ENCODE measurements at places on chromosomes 3 and 15.

GRCh38 chr15:43808435-43808950, 8.1 kb downstream of the HYPK start:
- no peak for DNase-seq

DNA sequence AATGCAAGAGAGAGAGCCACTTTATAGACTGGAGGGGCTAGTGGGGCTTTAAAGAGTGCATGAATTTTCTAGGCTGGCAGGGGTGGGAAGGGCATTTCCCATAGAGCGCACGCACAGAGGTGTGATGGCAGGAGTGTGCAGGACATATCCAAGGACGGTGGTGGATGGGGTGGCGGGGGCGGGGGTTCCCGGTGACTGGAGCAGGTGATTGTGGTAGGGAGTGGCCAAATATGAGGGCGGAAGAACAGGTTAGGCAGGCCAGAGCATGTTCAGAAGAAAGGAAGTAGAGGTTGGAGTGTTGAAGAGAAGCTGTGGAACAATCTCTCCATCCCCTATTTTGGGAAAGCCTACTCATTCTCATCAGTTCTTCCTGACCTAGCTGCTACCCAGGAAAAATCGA, 18.1 kb downstream of the FAM81A start:
- no peak for DNase-seq

- DNase-seq, result no peak
Observed at GRCh38 chr15:38991701-38992100, 427.1 kb upstream of the RASGRP1 start.

DNA sequence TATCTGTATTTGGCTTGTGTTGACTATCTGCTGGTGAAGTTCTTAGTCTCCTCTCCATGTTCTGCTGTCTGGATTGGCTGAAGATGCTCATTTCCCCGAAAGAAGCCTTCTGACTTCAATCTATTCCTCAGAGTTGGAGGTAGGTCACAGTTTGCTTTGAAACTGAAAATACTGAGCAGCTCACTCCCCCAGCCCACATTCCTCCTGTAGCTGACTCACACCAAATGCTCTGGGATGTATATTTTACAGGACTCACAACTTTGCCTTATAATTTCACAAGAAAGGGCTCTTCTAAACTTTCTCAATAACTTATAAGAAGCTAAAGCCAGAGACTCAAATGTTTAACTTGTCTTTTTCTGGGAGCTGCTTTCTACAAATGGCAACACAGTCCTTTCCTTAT, 36.3 kb upstream of the SNX4 start:
- no peak for DNase-seq

DNA sequence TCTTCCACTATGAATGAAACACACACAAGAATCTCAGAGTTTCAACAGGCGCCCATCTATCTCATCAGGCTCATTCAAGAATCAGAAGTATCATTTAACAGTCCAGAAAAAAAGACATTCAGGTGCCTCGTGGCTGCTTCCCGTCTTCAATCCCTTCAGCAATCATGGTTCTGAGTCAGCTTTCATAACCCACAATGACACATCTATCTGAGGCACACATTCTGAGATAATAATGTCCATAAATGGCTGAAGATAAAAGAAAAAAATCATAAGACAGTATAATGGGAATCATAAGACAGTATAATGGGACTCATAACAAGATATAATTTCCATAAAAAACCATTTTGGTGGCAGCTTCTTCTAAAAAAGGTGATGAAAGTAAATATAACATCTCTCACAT, 52.4 kb downstream of the TNIK start:
- DNase-seq, result peak; percentile 7

DNA sequence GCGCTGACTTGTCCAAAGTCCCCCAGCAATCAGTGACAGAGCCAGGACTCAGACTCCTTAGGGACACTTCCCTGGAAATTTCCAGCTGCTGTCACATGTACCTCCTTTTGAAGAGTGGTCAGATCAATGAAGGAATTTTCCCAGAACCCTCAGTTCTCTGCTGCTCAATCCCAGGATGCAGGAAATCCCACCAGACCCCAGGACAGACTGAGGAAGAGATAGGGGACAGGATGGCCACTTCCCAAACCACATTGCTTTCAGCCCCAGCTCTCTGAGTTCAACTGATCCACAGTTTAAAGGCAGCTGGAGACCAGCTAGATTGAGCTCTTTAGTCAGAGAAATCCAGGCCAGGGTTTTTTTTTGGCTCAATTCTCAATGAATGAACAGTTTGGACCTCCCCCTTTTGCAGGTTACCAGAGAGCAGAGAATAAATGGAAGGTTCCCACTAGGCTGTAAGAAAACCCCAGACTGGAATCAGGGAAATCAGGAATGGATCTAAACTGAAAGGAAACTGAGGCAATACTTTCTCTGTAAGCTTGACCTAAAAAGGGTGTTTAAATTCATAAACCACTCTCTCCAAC, 1.5 kb downstream of the CYP1A1 start:
- peak; percentile 36 for DNase-seq

DNA sequence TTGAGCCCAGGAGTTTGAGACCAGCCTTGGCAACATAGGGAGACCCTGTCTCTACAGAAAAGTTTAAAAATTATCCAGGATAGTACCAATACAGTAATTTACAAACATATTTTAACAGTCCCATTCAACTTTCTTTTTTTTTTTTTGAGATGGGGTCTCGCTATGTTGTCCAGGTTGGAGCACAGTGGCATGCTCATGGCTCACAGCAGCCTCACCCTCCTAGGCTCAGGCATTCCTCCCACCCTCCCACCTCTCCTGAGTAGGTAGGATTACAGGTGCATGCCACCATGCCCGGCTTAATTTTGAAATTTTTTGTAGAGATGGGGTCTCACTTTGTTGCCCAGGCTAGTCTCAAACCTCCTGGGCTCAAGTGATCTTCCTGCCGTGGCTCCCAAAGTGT, 12.5 kb upstream of the MAP6D1 start:
- DNase-seq, result no peak

DNA sequence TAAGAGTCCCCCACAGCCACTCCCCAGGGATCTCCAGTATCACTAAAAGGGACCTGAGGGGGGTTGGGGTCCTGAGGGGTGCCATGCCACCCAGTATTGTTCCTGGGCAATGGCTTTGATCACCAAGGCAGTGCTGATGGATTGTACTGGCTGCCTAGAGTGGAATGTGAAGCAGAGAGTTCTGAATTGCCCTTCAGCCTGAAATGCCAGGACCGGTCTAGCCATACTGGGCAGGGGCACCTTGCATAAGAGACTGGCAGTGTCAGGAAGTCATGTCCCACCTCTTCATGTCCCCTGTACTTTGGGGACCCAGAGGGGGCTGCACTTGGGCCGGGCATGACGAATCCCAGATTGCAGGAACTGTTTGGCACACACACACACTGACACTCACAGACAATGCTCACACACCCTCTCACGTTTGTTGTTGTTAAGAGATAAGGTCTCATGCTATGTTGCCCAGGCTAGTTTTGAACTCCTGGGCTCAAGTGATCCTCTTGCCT, 4.5 kb upstream of the TKT start:
- DNase-seq, result no peak

GRCh38 chr3:23254282-23254681, 51.2 kb downstream of the UBE2E2 start:
- no peak for DNase-seq

GRCh38 chr3:45777746-45778386, 18.5 kb downstream of the SLC6A20 start:
- no peak for DNase-seq

DNA sequence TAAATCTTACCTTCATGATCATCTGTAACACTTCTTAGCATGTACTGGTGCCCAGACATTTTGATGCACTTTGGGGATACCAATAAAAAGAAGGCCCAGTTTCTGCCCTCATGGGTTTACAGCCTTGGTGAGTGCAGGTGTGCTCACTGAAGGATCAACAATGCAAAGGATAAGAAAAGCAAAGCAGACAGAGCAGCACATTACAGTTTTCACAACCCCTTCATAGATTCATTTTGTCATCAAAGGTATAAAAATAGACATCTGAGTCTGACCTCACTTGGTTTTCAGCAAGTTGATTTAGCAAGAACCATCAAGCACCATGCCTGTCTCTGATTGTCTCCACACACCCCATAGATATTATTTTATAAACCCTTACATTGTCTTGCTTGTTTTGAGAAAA, 77.6 kb downstream of the BFSP2 start:
- no peak for DNase-seq

GRCh38 chr3:43286841-43287499, 630 bp downstream of the SNRK start:
- DNase-seq, result peak; percentile 76
